ENCODE measurements at places on chromosomes 5 and 9.

DNA sequence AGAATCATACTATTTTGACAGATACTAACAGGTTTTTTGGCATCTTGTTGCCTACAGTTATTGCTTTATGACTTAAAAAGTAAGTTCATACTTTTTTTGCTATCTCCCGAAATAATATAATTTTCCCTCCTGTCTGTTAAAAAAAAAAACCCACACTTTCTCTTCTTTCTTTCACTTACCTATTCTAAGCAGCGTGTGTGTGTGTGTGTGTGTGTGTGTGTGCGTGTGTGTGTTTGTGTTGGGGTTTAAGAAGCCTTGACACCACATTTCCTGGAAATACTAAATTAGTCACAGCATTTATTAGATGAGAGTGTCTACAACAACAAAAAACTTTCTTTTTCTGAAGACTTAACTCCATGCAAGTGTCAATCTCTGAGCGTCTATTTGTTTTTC is 12.4 kb downstream of the TNFAIP8 start:
- DNase-seq = no peak

DNA sequence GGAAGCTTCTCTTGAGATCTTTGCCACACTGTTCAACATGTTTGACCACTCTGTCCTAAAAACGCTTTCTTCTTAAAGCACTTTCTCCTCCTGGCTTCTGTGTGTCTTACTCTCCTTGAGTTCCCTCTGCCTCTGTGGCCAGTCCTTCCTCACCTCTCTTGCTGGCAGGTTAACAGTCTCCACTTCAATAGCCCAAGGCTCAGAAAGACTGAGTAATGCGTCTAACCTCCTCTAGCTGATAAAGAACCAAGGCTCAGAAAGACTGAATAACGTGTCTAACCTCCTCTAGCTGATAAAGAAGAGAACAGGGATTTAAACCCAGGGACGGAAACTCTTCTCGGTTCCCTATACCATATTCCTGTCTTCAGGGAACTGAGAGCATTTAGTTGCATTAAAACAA is 205.2 kb downstream of the AOPEP start:
- no peak for DNase-seq

DNA sequence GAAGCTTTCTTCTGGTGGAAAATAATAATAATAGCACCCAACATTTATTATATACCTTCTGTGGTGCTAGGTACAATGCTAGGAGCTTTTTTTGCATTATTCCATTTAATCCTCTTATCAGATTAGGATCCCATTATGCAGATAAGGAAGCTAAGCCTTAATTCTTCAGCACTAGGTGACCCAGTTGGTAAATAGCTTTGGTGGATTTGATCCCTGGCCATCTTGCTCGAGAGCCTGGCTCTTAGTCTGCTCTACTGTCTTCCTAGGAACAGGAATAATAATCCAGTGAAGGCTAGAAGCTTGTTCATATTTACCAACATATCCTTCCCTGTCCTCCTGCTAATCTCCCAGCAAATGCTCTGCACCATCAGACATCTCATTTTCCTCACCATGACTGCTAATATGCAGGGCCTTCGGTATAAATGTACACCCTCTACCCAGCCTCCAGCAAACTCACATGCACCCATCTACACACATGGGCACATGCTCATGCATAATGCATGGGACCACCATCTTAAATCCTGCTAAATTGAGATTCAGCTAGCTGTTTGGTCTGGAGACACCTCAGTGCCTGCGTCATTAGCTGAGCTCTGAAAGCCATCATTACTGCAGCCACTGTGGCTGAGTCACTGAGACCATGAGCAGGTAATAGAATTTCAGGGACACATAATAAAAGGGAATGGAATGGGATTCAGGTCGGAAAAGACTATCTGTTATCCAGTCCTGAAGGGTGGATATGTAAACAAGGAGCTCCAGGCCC is 87.5 kb downstream of the TRIM32 start:
- no peak for DNase-seq

DNA sequence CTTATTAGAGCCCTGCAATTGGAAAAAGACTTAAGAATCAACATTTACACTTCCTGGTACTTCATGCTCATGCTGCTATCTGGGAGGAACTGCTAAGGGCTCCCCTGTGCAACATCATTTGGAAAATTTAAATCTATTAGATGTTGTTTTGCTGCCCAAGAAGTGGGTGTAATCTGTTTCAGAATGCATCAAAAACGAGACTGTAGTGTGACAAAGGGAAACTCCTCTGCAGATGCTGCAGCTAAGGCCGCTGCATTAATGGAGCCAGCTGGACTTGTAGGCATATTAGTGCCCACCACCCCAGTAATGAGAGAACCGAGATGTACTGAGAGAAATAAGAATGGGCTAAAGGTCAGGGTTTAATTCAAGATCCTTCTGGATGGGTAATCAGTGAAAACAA is 11.1 kb upstream of the PAIP1 start:
- DNase-seq = no peak

GRCh38 chr9:129102791-129103594 is 7.6 kb downstream of the CRAT start:
- peak; percentile 52 for DNase-seq

GRCh38 chr9:114224247-114224610 is 68.9 kb downstream of the COL27A1 start:
- DNase-seq = peak; percentile 36

DNA sequence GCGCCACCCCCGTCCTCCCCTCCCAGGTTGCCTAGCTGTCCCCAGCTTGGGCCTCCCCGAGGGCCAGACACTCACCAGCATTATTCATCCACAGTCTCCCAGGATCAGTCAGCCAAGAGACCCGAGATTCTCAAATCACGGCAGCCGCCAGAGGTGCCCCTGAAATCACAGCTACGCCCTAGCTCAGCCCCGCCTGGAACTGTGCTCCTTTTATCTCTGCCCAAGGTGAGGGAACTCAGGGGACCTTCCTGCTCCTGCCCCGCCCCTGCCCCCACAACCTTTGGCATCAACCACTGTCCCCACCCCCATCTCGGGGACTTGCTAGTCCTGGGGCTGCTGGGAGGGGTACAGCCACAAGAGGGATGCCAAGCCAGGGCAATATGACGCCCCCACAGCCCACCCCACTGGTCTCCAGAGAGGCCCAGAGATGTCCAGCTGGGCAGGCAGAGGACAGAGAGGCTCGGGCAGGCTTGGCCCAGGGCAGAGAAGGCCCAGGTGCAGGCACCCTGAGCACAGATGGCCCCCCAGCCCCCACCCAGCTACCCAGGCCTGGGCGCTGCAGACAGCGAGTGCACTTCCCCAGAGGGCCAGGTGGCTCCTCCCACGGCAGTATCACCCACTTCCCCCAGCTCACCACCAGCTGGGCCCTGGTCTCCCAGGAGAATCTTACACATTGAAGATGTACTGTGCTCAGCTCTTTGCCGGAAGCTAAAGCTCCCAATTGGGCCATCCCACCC is at the start of gene FUT7:
Gene FUT7 (minus strand): TSS at position 185 of the 737 bp plus-strand sequence. CDS start 97 bp downstream, at position 88.
- DNase-seq = no peak

DNA sequence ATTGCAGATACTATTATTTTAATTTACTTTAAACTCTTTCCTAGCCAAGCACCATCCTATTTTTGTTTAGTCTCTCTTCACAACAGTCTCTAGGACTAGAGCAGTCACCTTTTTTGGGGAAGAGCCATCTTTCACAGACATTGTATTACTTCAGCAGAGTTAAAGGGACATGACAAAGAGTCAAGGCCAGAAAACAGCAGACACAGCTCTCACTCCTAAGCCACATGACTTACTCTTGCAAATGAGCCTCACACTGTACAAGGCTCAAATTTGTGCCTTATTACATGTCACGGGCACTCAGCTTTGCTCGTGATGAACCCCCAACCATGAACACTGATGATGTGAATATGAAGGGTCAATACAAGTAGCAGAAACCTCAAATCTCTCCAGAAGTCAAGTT is 104.3 kb downstream of the ZNF608 start:
- DNase-seq = no peak

GRCh38 chr5:172508471-172509404 is 54.4 kb upstream of the SH3PXD2B start:
- no peak for DNase-seq

DNA sequence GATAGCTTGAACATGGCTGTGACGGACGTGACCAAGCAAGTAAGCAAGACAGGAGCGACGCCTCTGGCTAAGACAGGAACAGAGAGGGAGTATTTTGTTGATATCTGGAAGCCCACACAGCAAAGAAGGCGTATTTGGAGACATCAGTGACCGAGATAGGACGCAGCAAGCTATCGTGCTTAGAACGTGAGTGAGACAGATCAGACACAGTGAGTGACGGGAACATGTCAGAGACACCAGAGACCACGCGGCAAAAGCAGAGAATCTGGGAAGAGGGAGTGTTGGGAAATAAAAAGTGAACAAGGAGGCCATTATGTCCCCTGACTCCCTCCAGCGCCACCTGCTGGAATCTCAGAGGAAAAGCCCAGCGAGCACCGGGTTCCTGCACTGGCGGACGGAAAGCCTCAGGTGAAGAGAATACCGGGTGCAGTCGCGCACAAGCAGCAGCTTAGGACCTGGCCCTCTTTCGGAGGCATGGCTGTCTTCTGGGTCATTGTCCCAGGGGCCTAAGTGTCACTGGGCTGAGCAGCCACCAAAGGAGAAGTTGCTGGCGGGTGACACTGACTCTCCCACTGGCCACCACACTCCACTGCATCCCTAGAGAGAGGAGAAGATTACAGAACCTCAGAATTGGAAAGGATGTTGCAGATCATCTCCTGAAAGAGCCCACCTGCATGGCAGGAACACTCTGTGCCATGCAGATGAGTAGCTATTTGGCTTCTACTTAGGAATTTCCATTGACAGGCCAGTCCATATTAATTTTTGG is 99.1 kb downstream of the FBXO38 start:
- peak; percentile 54 for DNase-seq

DNA sequence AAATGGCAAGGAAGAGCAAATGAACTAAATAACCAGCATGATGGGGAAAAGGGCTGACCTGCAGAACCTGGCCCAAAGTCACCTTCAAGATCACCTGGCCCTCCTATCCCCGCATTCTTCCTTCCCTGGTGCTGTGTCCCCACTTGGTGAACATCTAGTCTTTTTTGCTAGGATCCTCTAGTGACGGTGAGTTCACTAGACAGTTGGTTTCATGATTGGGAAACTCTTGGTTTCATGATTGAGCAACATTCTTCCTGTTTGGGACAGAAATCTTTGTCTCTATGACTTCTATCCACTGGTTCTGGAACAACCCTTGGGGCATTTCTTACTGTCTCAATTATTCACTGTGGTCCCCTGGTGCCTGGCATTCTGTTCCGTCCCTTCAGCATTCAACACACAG is 50.2 kb upstream of the DAB2IP start:
- no peak for DNase-seq

GRCh38 chr9:19967888-19968459 is 179.1 kb upstream of the SLC24A2 start:
- DNase-seq = no peak

GRCh38 chr5:73153513-73153912 is 19.5 kb upstream of the TMEM174 start:
- no peak for DNase-seq

DNA sequence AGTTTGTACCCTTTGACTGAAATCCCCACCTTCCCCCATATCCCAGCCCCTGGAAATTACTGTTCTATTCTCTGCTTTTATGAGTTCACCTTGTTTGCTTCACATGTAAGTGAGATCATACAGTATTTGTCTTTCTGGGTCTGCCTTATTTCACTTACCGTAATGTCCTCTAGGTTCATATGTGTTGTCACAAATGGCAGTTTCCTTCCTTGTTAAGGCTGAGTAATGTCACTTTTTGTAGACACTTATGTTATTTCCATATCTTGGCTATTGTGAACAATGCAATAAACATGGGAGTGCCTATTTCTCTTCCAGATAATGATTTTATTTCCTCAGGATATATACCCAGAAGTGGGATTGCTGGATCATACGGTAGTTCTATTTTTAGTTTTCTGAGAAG is 272.3 kb downstream of the MRPS30 start:
- DNase-seq = no peak

DNA sequence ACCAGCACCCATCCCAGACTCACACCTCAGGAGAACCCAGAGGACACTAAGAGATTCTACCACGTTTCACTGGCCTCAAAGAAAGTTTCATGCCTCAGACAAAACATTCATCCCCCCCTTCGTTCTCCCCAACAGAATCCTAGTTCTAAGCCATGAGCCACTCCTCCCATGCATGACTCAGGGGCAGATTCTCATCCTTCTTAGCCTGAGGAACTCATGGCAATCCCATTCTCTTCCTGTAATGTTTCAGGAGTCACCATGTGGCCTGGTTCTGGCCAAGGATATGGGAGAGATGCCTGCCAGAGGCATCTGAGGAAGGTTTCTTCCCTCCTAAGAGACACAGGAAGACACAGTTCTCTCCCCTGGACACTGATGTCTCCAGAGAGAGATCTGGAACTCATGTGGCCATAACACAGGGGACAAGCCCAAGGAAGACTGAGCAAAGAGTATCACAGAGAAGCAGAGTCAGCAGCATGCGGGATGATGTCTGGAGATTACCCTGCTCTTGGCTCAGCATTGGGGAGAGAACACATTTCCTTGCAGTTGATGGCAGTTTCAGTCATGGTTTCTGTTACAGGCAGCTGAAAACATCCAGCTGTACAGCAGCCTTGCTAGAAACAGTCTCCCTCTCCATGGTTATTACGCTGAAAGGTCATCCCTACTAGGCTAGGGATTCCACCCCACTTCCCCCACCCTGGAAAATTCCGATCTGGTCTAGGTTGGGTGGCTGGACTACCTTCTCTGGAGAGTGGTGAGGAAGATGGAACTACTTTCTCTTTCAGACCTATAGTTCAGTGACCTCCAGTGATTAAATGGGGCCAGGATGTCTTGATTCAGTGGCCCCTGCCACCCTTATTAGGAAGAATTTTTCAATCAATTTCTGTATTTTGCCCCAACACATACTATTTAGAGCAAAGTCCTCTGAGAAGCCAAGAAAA is 115.4 kb downstream of the ZNF608 start:
- DNase-seq = no peak

DNA sequence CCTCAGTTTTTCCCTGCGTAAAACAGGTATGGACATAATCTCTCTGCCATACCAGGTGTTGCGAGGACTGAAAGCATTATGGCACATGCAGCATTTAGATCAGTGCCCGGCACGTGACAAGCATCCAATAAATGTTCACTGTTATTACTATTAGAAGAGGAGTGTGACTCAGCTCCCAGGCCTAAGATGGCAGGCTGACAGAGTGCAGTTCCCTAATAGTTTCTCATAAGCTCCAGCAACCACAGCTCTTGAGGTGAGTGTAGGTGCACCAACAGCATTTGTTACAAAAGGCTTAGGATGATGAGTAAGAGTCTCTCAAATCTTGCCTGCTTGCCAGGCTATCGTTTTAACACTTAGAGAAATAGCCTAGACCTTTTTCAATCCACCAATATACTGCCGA is 28.9 kb upstream of the GLIS3 start:
- no peak for DNase-seq

All from SW480 (cell line).